ENCODE measurements at places on chromosomes 2 and 18. TPM values are rescaled to one million over a fixed set of nuclear protein-coding genes. Genes with fewer than 3 reads are reported as not detected.

Gene POTEI
- not detected for total RNA-seq

Gene RUFY4
- not detected for total RNA-seq

Gene DCC
- under 0.01 TPM for total RNA-seq

Gene ZNF532
- 36.6 TPM for total RNA-seq

Gene KCNJ3
- total RNA-seq, result not detected

Gene CD8B2
- total RNA-seq, result not detected

Gene TEX44
- total RNA-seq, result not detected

Gene LOXHD1
- not detected for total RNA-seq

Gene CMPK2
- total RNA-seq, result 4.7 TPM

Gene DSG1
- not detected for total RNA-seq

Gene SESTD1
- 11.5 TPM for total RNA-seq

Gene CRYGC
- not detected for total RNA-seq

Gene RNF103
- 32.4 TPM for total RNA-seq

Gene CFAP210
- total RNA-seq, result not detected

All from epithelial cell of alveolus of lung (primary cell).